ENCODE measurements at places on chromosomes 2 and 18.

DNA sequence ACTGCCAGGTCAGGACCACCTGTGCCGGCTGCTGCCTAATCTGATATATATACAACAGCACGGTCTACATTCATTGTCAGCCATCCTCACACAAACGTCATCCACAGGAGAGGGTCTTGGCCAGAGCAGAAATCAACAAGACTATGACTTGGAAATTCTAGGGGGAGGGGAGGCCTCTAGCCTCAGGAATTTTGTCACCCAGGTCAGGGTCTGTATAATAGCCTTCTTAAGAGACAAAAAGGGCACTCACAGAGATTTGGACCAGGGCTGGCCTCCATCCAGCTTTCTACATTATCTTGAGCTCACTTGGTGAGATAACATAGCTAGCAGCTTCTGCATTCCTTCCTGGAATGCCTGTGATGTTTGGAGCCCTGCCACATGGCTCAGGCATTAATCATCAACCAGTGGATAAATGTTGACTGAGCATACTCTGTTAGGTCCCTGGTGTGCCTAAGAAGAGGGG lies 50.4 kb upstream of the CTIF start:
- DNase-seq, result peak; percentile 70

DNA sequence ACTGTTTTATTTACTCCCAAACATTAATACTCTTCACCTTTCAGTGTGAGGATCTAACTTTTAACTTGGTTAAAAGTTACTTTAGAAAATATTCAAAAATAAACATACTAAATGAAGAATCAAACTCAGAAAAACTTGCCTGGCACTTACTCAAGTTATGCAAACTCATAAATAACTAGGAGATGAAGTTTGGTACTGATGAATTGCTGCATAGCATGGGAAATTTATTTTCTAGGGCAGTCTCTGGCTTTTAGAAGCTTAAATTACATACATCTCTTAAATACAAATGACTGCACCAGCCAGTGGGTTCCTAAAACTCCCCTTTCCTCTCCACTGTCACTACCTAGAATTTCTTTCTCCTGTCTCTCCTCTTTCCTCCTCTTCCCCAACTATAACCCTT lies 46.7 kb upstream of the CREB1 start:
- no peak for DNase-seq

DNA sequence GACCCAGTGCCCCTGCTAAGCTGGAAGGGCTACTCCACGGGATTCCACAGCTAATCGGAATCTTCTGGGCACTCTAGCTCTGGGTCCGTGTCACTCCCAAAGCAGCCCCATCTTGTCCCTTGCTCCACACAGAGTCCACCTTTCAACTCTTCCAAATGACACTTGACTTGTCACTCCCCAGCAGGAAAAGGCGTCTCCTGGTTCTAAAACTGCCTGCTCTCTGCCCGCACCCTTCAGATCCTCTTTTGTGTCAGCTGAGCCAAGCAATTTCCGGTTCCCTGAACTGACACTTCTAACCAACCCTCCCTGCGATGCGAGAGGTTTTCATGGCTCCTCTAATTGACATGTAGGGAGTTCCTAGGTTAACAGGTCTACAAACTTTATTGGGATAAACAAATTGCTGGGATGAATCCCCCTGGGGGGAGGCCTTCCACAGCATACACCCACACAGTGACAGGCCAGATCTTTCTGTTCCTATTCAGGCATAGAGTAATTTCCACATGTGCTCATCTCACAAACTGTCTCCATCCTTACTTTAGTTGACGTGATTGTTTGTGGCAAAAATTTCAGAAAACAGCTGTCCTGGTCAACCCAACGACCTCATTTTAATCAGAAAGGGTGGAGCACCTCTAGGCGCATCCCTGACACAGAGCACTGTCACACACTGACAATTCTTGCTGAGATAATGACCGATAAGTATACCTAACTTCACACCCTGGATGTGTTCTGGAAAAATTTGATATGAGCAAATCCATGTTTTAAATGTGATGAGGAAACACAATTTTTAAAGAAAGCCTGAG lies 104.9 kb downstream of the RBMS1 start:
- DNase-seq, result peak; percentile 59

- DNase-seq, result no peak
These were observed 81.9 kb downstream of the EHBP1 start for GRCh38 chr2:62787386-62787785.

- no peak for DNase-seq
These were observed 30.9 kb downstream of the MEMO1 start for GRCh38 chr2:31979956-31980355.

DNA sequence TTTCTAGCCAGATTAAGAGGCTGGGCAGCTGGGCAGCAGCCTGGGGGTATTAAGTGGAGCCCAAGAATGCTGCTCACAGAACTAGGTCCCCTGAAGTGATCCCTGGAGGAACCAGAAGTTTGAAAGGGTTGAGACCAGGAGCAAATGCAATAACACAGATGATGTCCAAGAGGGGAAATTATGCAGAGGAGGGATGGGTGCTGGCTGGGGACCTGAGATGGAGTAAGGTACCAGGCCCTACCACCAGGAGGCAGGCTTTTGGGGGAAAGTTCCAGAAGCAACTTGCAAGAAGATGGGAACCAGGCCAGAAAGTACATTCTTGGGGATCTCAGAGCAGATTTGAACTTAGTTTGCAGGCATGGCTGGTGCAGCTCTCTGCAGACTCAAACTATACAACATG lies 175.1 kb downstream of the NCK2 start:
- DNase-seq, result no peak

- DNase-seq, result no peak
These were observed 431.3 kb downstream of the TSN start for GRCh38 chr2:122186761-122187222.

GRCh38 chr2:174748948-174749347 lies 15.3 kb downstream of the CHRNA1 start:
- peak; percentile 71 for DNase-seq

DNA sequence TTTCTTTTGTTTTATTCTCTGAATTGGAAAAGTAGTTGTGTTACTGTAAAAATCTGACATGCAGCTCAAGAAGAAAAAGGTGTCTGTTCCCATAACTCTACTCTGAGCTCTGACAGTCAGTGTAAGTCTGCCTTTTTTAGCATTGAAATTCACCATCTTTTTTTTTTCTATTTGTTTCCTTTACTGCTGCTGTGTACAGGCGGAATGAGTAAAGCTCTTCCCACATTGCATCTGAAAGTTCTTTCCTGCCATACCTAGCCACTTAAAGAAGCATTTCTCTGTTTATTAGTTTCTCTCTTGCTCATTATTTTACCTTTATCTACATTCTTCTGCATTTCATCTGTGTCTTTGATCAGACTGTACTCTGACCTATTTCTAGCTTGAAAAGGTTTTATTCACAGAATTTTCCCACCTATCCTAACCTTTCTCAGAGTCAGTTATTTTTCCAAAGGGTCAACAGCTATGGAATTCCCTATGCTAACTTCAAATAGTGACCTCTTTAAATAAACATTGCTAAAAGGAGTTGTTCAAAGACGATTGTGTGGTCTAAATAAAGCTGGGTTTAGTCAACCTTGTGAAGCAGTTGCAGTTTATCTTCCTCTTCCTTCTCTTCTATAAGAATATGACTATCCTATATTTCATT lies 1303.1 kb upstream of the ZEB2 start:
- no peak for DNase-seq

GRCh38 chr2:107028661-107029060 lies 142.7 kb upstream of the ST6GAL2 start:
- no peak for DNase-seq

GRCh38 chr2:238845583-238846377 lies 2.1 kb upstream of the TWIST2 start:
- peak; percentile 13 for DNase-seq

- DNase-seq, result peak; percentile 28
These were observed 725 bp downstream of the FBXO48 start for GRCh38 chr2:68466361-68466777.

GRCh38 chr2:99485824-99486223 lies 4.0 kb downstream of the REV1 start:
- no peak for DNase-seq

- peak; percentile 88 for DNase-seq
These were observed 680 bp upstream of the FHOD3 start for GRCh38 chr18:36296650-36297416.

GRCh38 chr2:204586444-204587180 lies 41.3 kb downstream of the PARD3B start:
- DNase-seq, result no peak

DNA sequence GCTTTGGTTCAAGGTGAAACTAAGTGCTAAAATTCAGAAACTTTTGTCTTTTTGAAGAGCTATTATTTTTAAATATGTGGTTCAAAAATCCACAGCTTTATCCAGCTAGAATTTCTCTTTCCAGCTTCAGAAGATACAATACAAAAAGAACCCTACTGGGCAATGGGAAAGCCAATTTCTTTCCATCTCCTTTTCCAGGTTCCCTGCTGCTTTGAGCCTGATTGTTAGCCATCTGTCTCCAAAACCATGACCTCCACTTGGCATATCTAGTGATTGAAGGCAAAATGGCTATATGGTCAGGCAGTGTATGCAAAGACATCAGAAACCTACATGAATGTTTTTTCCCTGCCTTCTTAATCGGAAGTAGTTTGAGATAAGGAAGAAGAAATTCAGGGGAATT lies 134.1 kb downstream of the KCNH7 start:
- no peak for DNase-seq

GRCh38 chr2:18896125-18896764 lies 306.9 kb upstream of the NT5C1B start:
- DNase-seq, result no peak

DNA sequence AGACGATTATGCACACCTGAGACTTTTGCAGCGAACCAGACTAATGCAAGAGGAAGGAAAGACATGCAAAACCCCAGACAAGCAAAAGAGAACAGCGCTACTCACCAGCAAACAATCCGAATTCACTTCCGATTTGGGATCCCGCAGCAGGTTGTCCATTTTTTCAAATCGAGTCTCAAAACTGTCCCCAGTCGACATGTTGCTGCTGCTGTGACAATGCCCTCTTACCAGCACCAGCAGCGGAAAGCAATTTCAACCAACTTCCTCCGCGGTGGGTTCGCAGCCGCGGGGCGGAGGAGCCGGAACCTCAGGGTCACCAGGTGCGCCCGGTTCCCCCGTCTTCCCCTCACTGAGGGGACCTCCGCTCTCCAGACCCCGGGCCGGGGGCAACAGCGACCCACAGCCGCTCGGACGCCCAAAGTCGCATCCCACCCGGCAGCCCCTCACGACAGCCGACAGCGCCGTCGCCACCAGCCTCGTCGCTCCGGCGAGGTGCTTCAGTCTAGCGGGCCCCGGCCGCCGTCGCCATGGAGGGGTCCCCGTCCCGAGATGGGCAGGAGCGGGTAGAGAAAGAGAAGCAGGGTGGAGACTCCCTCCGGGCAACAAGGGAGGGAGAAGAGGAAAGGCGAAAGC lies 784 bp downstream of the ROCK1 start:
- DNase-seq, result peak; percentile 61

DNA sequence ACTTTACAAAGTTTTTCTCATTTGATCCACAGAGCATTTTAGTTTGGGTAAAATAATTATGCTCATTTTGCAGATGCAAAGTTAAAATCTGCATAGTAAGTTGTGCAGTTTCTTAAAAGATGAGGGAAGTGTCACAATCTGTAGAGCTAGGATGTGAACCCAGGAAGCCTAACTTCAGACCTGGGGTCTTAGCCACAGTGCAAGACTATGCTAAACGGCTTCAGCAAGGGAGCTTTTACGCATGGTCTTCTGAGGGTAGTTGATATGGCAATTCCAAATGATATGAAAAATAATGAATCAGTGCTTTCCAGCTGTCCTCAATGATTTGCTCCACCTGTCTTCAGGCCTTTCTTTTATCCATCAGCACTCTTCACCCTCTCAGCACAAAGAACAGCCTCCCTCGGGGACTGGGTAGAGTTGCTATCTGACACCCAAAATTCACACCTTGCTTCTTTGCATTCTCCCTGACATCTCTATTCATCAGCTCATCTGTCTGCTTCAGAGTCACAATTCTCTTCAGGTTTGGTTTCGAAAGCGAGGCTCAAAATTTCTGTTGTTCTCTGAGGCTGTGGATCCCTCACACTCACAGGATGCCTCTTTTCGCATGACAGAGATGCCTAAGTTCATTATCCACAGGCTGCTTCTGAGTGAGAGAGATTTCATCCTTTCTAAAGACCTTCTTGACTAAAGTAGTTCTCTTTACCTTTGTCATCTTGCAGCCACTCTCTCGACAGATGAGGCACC lies 302.5 kb downstream of the NRXN1 start:
- DNase-seq, result no peak
